ENCODE measurements at places on chromosomes 5 and 9.

DNA sequence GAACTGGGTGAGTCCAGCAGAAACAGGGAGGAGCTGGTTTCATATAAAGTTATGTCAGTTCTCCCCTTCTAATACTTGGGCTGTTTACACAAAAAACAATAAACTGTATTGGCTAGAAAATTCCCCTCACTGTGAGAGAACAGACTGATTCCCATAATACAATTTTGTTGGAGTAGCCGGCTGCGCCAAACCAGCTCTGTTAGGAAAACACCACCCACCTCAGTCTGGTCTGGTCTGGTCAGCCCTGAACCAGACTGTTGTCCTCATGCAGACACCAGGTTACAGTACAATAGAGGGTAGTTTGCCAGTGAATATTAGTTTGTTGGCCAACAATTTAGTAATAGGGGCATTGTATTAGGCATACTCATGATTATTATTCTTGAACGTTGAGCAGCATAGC is 356.4 kb downstream of the EFNA5 start:
- DNase-seq = no peak

DNA sequence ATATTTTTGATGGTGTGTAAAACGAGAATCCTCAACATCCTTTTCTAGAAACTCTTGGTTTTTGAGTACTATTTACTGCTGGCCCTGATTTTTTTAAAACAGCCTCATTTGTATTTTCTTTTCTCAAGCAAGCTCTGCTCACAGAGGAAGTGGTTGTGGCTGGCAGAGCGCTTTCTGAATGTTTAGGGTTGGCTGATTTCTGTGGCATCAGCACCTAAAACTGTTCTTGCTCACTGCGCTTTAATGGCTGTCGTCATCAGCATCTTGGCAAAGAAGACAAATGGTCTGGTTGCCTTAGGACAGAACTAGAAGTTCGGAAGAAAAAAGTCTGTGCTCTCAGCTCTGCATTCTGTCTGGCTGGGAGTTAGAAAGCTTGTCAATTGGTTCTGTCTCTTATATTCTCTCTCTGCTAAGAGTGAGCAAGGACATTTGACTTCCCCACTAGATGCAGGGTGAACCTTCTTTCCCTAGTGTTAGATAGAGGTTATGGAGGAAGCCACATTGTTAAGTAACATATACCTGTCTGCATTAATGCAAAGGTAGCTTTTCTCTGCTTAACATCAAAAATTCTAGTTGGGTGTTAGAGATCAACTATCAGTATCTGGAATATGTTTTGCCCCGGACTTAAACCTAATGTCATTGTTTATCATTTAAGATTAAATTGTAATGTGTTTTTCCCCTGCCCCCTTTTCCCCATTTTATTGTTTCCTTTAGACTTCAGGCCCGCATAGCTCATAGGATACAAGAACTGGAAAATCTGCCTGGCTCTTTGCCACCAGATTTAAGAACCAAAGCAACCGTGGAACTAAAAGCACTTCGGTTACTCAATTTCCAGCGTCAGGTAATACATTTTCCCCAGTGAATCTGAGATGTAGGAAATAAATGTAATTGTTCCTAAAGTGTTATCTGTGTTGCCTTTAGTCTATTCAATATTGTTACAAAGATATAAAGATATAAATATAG is 39.0 kb downstream of the SMARCA2 start:
- no peak for DNase-seq

- no peak for DNase-seq
These were observed 7.8 kb upstream of the TGFBI start for GRCh38 chr5:136021016-136021405.

- DNase-seq = no peak
These were observed 49.6 kb upstream of the GFPT2 start for GRCh38 chr5:180402716-180403115.

DNA sequence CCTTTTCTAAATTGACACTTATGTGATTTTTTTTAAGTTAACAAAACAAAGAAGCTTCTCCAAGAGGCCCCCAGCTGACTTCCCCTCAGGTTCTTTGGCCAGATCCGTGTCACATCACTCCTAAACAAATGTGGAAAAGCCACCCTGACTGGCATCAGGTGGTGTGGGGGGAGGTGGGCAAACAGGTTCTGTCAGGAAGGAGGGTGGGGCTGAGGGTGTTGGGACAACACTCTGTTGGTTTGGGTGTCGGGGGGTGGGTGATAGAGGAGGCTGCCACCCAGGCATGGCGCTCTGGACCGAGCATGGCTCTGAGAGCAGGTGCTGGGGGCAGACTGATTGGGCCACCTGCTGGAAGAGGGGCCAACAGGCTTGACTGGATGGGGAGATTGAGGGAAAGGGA is 210.9 kb downstream of the HSPA4 start:
- no peak for DNase-seq
